ENCODE measurements at places on chromosomes 5 and 9.
A peak's percentile ranks its signal among the peaks of the same experiment; 100 is the strongest.

GRCh38 chr5:57299986-57300385, 126.1 kb downstream of the GPBP1 start:
- DNase-seq, result no peak

- DNase-seq, result no peak
Observed at GRCh38 chr9:113219969-113220368, 1.1 kb downstream of the FKBP15 start.

GRCh38 chr5:132782101-132782500, 5.1 kb upstream of the SEPTIN8 start:
- no peak for DNase-seq

DNA sequence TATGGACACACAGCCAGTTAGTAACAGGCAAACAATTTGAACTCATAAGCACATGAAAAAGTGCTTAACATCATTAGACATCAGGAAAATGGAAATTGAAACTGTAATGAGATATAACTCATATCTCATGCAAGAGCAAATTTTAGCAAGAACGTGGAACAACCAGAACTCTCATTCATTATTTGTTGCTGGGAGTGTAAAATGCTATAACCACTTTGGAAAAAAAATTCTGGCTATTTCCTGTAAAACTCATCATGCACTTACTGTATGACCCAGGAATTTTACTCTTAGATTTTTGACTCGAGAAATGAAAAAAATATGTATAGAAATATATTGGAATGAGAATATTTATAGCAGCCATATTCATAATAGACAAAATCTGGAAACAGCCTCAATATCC, 205.7 kb upstream of the PUM3 start:
- no peak for DNase-seq

DNA sequence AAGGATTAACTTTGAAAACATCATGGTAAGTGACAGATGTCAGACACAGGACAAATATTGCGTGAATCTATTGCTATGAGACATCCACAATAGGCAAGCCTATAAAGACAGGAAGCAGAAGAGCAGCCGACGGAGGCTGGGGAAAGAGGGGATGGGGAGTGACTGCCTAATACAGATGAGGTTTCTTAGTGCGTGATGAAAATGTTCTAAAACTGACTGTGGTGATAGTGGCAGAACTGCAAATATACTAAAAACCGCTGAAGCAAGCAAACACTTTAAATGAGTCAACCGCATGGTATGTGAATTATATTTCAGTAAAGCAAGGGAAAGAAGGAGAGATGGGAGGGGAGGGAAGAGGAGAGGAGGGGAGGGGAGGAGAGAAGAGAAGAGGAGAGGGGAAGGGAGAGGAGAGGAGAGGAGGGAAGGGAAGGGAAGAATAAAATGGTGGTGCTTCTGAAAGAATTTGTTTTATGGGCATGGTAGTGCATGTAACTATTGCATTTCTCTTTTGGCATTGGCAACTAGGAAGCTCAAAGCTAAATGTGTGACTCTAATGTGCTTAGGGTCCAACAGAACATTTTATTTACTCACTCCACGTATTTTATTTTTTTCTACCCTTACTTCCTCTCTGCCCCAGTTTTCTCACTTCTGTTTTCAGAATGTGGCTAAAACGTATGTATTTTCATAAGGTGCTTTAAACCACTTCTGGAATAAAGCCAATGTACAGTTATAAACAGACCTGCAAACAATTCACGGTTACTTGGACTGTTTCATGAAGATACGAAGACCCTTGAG, 21.3 kb downstream of the AKNA start:
- DNase-seq, result peak; percentile 13

- peak; percentile 11 for DNase-seq
Observed at GRCh38 chr9:88173378-88173999, 35.2 kb upstream of the SPATA31C2 start.

DNA sequence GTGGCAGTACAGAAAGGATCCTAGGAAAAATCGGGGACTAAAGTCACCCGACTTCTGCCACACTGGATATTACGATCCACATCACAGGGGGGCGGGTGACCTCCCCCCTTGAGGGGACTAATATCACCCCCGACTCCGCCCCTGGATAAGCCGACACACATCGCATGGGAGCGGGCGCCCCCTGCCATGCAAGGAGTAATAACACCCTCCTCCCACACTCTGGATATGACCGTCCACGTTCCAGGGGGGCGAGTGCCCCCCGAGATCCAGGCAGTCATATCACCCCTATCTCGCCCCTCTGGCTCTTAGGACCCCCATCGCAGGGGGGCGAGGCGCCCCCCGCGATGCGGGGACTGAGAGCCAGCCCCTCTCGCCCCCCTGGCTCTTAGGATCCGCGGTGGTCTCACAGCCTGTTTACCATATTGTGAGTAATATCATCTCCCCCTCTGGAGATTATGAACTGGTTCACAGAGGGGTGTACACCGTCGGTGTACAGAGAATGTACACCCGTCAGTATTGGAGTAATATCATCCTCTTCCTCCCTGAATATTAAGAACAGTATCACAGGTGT, 423.0 kb downstream of the DIRAS2 start:
- no peak for DNase-seq

DNA sequence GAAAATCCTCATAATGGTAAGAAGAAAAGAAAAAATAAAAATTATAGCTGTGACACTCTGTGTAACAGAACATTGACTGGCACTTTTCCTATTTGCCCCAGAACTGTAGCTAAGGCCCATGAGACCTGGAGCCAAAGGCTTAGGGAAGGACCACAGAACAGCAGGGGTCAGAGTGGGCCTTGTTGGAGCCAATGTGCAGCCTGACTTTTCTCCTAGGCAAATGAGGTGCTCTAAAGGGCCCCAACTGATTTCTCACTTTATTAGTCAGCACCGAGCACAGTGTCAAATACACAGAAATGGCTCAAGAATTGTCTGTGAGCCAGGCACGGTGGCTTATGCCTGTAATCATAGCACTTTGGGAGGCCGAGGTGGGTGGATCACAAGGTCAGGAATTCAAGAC, 4.0 kb upstream of the MEGF9 start:
- DNase-seq, result no peak

DNA sequence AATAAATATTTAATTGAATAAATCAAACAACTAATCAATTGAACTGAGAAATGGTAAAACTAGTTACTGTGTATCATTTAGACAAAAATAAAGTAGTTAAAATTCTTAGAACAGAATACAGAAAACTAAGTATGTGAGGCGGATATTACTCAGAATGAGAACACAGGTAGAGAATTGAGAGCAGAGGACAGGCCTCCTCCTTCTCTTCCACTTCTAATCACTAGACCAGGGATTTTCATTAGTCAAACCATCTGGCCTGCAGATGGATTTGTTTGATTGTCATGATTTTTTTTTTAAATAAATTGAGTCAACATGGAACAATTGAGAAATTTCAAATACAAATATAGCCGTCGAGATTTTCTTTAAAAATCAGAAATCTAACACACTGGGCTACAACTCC, 198.6 kb upstream of the HMHB1 start:
- DNase-seq, result no peak

- no peak for DNase-seq
Observed at GRCh38 chr5:82865625-82866024, 211.6 kb downstream of the TMEM167A start.

DNA sequence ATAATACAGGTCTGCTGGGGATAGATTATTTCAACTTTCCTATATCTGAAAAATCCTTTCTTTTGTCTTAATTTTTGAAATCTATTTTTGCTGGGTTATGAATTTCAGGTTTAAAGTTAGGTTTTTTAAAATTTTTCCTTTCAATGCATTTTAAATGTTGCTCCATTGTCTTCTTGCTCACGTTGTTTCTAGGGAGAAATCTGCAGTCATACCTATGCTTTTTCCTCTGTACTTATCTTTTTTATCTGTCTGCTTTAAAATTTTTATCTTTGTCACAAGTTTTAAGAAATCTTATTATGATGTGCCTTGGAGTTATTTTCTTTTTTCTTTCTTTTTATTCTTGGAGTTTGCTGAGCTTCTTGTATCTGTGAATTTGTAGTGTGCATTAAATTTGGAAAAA, 412.0 kb upstream of the KIF2A start:
- DNase-seq, result no peak

GRCh38 chr9:92133949-92134604, 18.9 kb upstream of the SPTLC1 start:
- peak; percentile 72 for DNase-seq

- no peak for DNase-seq
Observed at GRCh38 chr9:109253637-109254284, 67.1 kb downstream of the EPB41L4B start.

DNA sequence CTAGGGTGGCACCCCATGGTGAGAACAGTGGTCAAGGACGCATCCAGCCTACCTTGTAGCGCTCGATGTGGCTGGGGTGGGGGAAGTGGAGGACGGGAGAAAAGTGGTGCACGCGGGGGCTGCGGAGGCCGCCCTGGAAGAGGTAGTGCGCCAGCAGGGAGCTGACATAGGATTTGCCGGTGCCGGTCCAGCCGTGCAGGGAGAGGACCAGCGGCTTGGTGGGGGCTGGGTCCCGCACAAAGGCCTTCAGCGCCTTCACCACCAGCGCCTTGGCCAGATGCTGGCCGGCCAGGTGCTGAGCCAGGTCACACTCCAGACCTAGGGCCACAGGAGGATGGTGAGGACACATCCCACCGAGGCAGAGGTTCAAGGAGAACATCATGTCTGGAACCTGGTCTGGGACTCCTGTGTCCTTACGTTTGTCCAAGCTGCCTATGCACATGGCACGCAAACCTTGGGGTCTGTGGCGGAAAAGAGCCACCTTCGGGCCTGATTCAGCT, 797 bp downstream of the TOR2A start:
- DNase-seq, result no peak

DNA sequence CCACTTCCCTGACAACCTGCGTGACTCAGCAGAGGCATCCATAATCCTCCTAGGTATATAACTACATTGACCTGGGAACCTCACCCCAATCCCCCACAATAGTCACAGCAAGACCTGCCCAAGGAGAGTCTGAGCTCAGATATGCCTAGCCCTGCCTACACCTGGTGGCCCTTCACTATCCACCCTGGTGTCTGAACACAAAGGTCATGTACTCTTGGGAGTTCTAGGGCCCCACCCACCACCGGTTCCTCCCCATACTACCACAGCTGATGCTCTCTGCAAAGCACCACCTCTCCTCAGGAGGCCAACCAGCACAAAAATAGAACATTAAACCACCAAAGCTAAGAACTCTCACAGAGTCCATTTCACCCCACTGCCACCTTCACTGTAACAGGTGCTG, 34.8 kb upstream of the CARTPT start:
- DNase-seq, result no peak

- DNase-seq, result no peak
Observed at GRCh38 chr5:75632321-75632720, 21.1 kb downstream of the ANKDD1B start.

- no peak for DNase-seq
Observed at GRCh38 chr9:113360242-113360842, 11.0 kb downstream of the BSPRY start.

Measured in stimulated activated naive CD4-positive, alpha-beta T cell treated with Interleukin-2 at 50 U/mL for 16 hours (primary cell).